ENCODE measurements at places on chromosomes 16 and 17.

DNA sequence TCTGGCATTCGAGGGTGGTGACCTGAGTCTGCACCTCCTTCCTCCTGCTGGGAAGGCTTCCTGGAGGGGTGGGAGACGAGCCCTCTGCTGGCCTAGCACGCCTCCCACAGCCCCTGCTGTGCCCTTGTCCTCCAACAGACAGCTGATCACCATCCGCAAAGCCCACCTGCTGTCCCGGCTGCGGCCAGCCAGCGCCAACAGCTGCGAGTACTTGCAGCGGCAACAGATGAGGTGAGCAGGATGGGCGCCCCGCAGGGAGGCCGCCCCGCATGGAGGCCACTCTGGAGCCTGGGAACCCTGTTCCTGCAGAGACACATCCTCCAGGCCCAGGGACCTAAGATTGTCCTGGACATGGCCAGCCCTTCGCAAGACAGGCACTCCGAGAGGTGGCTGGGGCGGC is 21.6 kb downstream of the UBALD1 start:
- DNase-seq: no peak

DNA sequence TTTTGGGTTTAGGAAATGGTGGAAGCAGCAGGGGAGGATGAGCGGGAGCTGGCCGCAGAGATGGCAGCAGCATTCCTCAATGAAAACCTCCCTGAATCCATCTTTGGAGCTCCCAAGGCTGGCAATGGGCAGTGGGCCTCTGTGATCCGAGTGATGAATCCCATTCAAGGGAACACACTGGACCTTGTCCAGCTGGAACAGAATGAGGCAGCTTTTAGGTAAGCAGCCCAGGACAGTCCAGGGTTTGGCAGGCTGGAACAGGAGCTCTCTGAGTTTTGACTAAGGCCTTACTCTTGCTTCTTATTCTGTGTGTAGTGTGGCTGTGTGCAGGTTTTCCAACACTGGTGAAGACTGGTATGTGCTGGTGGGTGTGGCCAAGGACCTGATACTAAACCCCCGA is 41.4 kb downstream of the SF3B3 start:
- DNase-seq: no peak

GRCh38 chr16:86968866-86969265 is 348.3 kb downstream of the C16orf95 start:
- no peak for DNase-seq

DNA sequence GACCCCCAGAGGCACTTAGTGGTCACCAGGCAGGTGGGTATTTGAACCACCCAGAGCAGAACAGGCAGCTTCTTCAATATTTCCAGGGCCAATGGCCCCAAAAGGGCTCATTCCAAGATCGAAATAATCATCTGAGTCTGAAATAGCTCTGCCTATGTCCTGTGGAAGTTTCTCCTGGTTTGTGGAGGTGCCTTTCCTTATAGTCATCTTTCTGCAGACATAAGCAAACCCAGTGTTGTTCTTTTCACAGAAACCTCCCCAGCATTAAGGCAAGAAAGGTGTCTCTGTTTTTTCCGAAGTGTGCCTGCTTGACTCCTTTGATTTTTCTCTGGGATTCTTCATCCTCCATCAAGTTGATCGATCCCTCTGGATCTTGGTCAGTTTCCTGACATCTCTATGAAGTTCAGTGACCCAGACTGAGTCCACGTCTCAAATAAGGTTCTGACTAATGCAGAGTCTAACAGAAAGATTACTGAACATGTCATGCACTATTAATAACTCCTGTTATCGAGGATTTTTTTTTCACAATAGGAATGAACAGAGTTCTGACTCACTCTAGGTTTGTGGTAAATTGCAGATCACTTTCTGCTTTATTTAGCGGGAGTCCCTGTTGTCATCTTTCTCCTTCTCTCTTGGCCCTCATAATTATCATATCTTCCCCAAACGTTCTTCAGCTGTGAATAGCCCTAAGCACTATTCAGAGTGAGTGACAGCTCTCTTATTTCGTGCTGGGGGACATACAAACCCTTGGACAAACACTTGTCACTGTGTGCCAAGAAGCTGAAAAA is 1.5 kb downstream of the LRRC3C start:
- DNase-seq: no peak

DNA sequence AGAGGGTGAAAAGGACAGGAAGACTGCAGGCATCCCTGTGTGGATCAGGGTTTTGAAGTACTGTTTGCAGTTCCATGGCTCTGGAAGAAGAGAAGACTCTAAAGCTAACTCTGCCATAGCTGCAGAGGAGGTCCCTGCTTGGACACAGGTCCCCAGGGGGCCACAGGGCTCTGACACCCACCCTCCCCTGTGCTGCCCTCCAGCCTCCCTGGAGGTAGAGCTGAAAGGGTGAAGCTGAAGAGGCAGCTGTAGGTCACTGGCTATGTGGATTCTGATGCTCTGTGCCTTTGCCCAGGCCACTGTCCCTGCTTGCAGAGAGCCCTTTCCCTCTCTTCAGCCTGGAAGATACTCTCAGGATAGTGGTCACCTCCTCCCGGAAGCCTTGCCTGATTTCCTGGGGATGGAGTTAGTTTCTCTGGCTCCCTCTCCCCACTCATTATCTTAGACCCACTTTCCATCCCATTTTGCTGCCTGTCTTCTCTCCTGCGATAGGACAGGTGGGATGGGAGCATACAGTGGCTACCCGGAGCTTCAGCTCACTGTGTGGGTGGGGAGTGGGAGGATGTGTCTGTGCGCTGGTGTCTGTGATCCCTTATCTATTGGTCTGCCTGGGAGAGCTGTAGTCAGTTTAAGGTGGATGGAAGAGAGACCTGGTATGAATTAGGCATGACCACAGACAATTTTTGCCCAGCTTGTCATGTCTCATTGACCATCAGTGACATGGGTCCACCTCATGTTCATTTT is 89.8 kb upstream of the TMEM97 start:
- DNase-seq: no peak

- DNase-seq: no peak
Measured at GRCh38 chr17:50834429-50835300, 721 bp upstream of the WFIKKN2 start.

DNA sequence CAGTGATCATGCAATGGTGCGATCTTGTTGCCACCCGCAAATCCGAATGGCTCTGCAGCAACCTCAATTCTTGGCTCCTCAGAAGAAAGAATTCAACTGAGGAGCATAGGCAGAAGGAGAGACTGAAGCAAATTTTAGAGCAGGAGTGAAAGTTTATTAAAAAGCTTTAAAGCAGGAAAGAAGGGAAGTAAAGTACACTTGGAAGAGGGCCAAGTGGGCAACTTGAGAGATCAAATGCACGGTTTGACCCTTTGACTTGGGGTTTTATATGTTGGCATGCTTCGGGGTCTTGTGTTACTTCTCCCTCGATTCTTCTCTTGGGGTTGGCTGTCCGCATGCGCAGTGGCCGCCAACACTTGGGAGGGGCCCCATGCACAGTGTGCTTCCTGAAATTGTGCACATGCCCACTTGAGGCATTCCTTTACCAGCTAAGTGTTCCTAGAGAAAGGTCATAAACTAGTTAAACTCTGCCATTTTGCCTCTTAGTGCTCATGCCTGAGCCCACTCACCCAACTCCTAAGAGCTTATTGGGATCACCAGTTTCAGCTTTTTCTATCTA is 36.7 kb downstream of the ZNRF1 start:
- DNase-seq: no peak

DNA sequence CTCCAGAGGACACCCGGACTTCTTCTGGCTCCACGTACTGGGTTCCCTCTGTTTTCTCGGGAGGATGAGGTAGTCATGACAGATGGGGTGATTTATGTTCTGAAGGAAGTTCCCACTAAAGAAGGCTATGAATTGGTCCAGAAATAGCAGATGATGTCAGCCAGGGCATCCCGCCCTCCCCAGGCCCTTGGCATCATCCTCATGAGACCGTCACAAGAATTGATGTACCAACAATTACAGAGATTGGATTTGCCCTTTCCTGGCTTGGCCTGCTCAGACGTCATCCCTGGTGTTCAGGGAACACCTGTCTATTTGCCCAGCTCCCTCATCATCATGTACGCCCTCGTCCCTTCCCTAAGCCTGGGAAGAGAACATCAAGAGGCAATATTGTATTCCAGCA is 102.8 kb upstream of the CCL1 start:
- no peak for DNase-seq

DNA sequence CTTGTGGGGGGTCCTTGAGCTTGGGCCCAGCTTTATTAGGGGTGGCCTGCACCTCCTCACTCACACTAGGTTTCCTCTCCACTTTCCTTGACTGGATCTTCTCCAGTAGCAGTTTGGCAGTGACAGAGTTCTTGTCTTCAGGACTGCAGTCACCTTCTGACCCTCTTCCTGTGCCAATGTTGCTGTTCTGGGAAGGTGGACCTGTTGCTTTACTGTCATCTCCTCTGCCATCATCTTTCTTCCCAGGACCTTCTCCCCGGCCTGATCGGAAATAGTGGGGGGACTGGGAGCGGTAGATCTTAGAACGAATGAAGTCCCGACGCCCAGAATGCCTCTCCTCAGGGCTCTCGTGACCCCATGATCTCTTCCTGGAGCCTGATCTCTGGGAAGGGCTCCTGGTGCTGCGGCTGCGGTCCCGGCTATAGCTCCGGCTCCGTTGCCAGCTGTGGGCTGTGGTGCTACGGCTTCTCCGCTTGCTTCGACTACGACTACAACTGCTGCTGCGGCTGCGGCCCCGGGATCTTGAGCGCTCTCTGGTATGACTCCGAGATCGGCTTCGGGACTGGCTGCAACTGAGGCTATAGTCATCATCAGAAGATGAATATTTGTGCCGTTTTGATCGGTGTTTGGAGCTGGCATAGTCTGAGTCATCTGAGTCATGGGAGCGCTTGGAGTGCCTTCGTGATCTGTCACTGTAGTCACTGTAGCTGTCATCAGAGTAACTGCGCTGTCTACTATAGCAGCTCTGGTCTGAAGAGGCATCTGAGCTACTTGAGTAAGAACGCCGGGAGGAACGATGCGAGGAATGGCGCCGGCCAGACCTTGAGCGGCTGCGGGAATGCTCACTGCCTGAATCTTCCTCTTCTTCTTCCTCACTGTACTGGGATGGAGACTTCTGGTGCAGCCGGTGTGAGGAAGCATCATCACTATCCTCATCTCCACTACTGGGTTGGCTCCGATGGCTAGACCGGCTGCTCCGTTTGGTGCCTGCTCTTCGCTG is 9.5 kb upstream of the ITGA2B start:
- DNase-seq: no peak

GRCh38 chr16:14321542-14321941 is 250.4 kb downstream of the MRTFB start:
- DNase-seq: peak; percentile 96

DNA sequence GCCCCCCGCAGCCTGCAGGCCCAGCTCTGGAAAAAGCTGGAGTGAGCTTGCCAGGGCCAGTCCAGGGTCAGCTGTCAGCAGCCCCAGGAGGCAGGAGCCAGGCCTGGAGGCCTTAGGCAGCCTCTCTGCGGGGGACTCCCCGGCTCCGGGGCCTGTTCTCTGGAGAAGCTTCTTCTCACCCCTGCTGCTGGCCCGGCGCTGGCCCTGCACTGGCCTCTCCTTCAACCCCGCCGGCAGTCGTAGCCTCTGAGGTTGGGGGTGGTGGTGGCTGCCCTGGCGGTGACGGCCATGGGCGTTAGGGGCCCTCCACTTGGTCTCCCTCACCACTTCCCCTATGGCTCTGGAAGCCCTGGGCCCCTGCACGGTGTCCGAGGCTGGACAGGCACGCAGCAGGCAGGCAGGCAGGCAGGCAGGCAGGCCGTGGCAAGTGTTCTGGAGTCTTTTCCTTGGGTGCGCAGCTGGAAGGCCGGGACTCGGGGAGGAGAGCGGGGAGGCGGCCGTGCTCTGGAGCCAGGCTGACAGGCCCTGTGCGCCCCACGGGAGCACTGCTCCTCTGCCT is 2.1 kb downstream of the FOXF1 start:
- DNase-seq: no peak

DNA sequence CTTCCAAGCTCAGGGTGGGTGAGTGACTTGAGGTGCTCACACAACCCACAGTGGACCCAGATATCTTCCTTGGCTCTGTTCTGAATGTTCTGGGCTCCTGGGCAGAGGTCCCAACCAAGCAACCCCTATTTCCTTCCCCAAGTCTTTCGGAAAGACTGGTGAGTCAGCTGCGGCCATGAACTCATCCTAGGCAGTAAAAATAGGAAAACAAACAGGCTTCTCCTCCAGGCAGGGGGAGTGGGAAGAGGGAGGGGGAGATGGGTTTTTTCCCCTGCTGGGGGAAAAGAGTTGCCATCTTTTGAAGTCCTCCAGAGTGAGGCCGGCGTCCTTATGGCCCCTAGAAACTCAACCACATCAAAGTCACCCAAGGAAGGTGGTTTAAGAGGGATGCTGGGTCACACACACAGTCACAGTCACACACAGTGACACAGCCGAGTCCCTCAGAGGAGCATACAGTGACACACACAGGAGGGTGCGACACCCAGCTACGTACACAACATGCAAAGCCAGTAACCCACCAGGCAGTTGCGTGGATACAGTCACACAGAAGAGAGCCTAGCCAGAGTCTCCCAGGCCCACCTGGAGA is 16.0 kb upstream of the DLX4 start:
- no peak for DNase-seq

DNA sequence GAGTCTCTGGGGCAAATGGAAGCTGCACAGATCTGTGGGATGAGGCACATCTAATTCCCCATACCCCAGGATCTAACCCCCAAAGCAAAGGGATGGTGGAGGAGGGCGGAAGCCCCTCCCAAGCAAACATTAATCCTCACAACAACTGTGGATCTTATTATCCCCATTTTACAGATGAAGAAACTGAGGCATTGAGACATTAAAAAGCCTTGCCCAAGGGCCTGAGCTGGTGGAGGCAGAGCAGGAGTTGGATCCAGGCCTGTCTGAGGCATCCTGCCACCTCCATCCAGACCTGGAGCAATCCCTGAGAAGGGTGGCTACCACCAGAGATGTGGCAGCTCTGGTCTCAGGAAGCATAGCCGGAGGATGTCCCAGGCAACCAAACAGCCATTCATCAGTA is 17.7 kb upstream of the CBFB start:
- no peak for DNase-seq

GRCh38 chr17:66348584-66349165 is 46.3 kb downstream of the PRKCA start:
- DNase-seq: peak; percentile 40

DNA sequence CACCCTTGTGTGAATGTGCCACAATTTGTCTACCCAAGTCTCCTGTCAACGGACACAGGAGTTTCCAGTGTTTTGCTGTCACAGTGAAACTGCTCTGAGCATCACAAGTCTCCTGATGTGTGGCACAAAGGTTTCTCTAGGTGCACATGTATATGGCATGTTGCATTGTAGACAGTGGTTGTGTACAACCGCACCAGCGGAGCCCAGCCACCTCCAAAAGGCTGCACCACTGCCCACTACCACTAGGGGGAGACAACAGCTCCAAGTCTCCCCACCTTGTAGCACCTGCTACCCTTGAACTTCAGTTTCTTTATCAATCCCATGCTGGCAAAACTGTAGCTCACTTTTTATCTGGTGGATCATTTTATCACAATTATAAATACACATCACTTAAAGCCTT is 95.5 kb upstream of the ZNF469 start:
- DNase-seq: no peak

- no peak for DNase-seq
Measured at GRCh38 chr17:1629504-1630310, 1.1 kb upstream of the SLC43A2 start.

DNA sequence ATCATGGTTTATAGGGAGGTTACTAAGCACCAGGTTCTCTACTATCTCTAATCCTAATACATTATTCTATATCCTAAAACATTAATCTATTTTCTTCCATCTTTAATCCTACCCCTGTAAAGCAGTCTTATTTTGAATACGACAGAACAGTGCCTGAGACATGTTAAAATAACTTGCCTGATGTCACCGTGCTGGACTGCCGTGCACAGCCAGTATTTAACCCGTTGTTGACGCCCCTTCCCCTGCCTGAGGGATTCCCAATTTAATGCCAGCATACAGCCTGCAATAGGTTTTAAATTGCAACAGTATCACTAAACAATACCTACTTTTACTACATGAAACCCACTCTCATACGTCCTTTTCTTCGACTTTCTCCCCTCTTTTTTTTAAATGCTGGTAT is 133.3 kb downstream of the PARN start:
- no peak for DNase-seq

Measured in NCI-H1436 treated with DMSO at 0.1 percent for 48 hours (cell line).